ENCODE measurements at places on chromosomes 2 and 18. TPM values are rescaled to one million over a fixed set of nuclear protein-coding genes. Genes with fewer than 3 reads are reported as not detected.

GRCh38 chr18:354471-354870, 86.6 kb upstream of the THOC1 start:
- no peak for DNase-seq

GRCh38 chr2:137367361-137367760, 596.9 kb upstream of the HNMT start:
- no peak for DNase-seq

- no peak for DNase-seq
Observed at GRCh38 chr18:3486512-3486911, 36.5 kb downstream of the TGIF1 start.

DNA sequence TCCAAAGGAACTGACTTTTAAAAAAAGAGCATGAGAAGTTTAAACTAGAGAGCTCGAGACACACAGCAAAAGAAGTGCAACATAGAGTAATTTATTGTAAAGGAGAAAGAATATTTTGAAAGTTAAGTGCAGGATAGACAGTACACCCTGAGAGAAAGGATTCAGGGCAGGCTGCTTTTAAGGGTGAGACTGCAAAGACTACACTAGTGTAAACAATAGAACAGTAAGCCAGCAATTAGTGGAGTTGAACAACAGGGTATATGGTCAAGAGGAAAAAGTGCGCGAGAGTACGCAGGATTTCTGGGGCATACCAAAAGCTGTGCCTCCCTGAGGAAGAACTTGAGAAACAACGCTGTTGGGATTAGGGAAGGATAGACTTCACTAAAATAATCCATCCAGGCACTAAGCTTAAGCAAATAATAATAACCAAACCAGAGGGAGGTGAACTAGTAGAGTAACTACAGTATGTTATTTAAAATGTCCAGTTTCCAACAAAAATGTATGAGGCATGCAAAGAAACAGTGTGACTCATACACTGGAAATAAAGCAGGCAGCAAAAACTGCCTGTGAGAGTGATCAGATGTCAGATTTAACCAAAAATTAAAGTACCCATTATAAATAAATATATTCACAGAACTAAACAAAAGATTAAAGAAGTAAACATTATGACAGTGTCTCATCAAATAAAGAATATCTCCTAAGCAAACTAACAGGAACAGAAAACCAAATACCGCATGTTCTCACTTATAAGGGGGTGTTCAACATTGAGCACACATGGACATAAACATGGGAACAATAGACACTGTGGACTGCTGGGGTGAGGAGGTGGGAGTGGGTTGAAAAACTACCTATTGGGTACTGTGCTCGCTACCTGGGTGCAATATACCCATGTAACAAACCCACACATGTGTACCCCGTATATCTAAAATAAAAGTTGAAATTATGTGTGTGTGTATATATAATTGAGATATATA, 40.5 kb upstream of the EMILIN2 start:
- DNase-seq, result no peak

- no peak for DNase-seq
Observed at GRCh38 chr2:41151746-41152145, 699.9 kb upstream of the SLC8A1 start.

DNA sequence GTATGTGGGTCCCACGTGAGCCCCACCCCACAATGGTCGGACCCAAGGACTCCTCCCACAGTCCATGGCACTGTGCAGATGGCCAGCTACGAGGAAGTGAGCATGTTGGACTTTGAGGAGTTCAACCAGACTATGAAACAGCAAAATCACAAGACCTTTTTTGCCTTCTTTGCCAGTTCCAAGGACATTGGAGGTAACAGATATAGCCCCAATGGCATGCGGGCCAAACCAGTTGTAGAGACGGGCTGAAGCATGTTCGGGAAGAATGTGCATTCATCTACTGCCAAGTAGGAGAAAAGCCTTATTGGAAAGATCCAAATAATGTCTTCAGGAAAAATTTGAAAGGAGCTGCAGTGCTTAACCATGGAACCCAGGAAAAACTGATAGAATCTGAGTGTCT, 12.6 kb downstream of the DNER start:
- no peak for DNase-seq

GRCh38 chr2:213145715-213146242, 5.6 kb downstream of the IKZF2 start:
- DNase-seq, result no peak

DNA sequence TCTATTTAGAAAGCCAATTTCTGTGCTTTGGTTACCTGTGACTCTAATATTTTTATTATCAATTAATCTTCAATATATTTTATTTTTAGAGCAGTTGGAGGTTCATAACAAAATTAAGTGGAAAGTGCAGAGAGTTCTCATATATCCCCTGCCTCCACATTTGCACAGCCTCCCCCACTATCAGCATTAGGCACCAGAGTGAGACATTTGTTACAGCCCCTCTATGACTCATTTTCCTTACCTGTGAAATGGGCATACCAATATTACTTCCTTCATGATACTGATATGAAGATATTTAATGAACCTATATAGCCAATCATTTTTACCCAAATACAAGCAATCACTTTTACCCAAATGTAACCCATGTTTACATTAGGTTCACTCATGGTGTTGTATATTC, 34.0 kb upstream of the CYTIP start:
- DNase-seq, result no peak

DNA sequence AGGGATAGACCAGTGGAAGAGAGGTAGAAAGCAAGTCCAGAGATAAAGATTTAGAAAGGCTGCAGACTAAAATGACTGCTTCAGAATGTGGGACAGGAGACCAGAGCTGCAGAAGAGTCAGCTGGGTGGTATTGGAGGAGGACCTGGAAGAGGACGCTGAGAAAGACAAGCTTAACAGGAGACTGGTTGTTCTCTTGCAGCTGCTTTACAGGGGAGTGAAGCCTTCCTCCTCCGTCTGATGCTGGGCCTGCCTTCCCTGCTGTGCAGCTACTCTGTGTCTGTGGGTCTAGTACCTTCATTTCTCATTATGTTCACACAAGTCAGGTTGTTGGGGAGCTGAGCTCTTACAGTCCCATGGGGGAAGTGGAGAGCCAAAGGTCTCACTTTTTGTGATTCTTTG, 35.7 kb downstream of the SPATS2L start:
- DNase-seq, result no peak

- DNase-seq, result no peak
Observed at GRCh38 chr2:16189029-16189835, 248.9 kb downstream of the MYCN start.

DNA sequence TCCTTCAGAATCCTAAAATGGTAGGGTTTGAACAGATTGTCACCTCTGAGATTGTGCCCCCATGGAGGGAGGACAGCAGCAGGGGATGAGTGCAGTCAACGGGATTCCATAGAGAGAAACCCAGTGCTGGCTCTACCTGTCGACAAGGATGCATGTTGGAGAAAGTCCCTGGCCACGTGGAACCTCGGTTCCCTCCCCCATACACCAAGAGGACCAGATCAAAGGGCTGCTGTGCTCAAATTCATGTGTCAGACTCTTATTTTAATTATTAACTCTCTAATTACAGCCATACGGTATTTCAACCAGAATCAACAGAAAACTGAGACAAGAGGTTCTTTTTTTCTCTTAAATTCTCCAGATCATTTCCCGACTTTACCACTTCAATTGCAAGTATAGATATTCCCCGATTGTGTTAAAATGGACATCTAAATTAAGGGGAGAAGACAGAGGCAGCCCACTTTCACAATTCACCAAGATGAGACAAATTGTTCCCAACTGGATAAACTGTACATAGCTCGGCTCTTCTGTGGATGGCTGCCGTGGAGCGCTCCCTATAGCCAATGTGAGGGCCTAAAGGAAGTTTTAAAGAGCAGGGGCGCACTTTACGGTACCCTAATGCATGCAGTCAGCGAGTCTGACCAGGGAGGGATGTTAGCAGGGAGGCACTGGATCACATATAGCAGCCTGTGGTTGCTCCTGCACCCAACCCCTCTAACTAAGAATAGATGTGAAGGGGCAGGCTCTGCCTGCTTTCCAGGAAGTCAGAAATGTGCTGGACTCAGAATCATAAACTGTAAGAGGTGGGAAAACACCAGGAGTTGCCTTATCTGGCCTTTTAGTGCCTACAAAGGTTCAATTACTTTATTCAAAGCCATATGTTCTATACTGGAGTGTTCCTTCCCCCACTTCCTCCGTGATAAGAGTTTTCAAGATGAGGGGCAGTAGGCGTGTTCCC, 123.1 kb downstream of the CACNB4 start:
- DNase-seq, result no peak

- no peak for DNase-seq
Observed at GRCh38 chr2:108244667-108245414, 5.1 kb downstream of the SULT1C3 start.

DNA sequence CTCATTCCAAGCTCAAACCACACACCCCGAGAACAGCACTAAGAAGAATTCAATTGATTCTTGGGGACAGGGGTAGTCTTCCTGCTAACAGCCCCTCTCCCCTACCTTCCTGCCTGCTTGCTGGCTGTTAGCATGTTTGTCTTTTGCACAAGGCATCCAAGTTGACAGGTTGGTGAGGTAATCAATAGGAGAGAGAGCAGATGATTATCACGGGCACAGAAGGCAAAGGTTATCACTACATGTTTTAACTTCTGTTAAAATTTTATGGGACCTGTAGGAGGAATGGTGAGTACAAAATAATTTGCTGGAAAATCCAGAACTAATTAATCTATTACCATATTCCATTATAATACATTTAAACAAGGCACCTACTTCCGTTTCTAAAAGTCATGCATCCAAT, 442.1 kb upstream of the TCF4 start:
- no peak for DNase-seq

- DNase-seq, result no peak
Observed at GRCh38 chr2:96470636-96471035, 34.5 kb downstream of the NEURL3 start.

- peak; percentile 89 for DNase-seq
Observed at GRCh38 chr2:9630117-9630735, 571 bp downstream of the YWHAQ start.

GRCh38 chr2:28338046-28338817, 54.4 kb upstream of the FOSL2 start:
- DNase-seq, result peak; percentile 94

DNA sequence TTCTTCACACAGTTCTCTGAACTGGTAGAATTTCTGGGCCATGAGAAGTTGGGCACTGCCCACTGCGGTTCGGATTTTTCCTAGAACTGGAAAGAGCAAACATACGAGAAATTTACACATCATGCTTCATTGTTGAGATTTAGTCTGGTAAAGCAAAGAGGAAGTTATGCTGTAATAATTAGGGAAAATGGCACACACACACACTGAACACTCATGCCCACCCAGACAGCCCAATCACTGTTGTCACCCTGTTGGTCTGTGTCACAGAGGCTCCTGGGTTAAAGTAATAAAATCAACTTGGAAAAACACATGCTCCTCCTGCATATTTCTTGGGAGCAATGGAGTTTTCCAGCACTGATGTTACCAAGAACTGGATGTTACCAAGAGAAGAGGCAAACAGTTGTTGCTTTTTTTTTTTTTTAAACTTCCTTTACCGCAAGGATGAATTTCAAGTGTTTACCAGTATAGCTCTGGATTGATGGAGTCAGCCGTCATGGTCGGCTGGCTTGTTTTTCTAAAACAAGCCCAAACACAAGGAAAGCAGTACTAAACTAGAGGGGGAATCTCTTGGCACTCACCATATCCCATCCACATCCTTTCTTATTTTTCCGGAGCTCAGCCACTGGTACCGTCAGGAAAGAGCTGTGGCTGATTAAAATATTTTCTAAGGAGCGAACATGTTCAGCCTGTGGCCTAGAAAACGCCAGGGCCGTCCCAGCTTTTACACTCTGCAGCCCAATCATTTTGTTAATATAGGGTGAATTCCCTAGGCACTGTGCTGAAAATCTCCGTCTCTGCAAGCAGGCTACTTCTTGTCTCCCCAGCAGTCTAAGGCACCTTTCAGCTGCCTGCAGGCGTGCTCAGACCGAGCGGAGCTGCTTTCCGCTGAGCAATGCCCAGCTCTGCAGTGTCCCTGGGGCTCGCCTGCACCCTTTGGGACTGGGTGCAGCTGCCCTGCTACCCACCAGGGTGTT, 58.9 kb downstream of the TGIF1 start:
- DNase-seq, result no peak

GRCh38 chr2:41720331-41721251, 327.2 kb upstream of the PKDCC start:
- DNase-seq, result no peak

DNA sequence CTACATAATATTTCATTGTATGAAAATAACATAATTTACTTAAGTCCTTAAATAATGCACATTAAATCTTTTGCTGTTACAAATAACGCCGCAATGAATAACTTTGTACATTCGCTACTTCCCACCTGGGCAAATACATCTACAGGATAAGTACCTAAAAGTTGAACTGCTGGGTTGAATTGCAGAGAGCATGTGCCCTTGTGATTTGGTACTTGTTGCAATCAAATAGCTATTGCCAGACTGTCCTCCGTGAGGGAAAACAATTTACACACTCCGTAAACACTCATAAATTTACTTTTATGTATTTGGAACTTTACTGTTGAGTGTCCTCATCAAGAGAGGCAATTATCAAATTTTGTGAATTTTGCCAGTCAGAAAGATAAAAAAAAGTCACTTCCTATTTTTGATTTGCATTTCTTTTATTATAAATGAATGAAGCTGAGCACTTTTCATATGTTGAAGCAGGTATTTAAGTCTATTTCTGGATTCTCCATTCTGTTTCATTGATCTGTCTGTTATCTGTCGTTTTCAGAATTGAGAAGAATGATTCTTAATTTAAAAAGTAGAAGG, 140.8 kb upstream of the SERTAD2 start:
- no peak for DNase-seq

DNA sequence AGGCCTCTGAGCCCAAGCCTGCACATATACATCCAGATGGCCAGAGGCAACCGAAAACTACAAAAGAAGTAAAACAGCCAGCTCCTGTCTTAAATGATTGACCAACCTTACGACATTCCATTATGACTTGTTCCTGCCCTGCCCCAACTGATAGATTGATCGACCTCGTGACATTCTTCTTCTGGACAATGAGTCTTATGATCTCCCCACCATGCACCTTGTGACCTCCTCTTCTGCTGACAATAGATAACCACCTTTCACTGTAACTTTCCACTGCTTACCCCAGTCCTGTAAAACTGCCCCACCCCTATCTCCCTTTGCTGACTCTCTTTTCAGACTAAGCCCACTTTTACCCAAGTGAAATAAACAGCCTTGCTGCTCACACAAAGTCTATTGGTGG, 670.0 kb upstream of the PKDCC start:
- no peak for DNase-seq

DNA sequence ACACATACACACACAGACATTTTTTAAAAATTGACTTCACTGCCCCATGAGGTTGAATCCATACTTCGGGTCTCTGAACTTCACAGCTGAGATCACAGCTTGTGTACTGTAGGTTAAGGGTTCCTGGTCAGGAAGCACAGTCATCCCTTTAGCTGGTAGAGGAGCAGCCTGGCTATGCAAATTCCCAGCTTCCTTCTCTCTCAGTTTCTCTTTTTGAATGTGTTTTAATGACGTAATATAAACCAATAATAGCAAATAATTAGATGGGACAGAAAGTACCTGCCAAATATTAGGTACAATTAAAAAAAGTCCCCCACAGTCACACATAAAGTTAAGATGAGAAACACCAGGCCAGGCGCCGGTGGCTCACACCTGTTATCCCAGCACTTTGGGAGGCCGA, 178.7 kb downstream of the ZNF385B start:
- DNase-seq, result no peak

- DNase-seq, result no peak
Observed at GRCh38 chr2:173196080-173196479, 120.4 kb downstream of the MAP3K20 start.

Gene SLC9A4
- total RNA-seq, result not detected

Gene DNAH7
- total RNA-seq, result 0.99 TPM

Gene KLHL14
- 0.33 TPM for total RNA-seq
